Fibroblast of villous mesenchyme (primary cell): ENCODE measurements at places on chromosomes 5 and 9. TPM values are rescaled to one million over a fixed set of nuclear protein-coding genes. Genes with fewer than 3 reads are reported as not detected.

The HAPLN1 gene
- total RNA-seq, result 0.43 and 3.9 TPM in 2 replicates

The MLANA gene
- total RNA-seq, result not detected in 2 replicates

The KLHL3 gene
- total RNA-seq, result 1.9 and 3.0 TPM in 2 replicates

The SOX30 gene
- under 0.01 TPM in 1 of 2 replicates, not detected in the other for total RNA-seq

The RNF183 gene
- total RNA-seq, result not detected in 2 replicates

The ASPN gene
- 1.6 and 3.9 TPM in 2 replicates for total RNA-seq

The SLC34A1 gene
- total RNA-seq, result not detected in 2 replicates

The ZCCHC7 gene
- 16.1 and 25.0 TPM in 2 replicates for total RNA-seq

The DCTN3 gene
- total RNA-seq, result 70.8 and 102 TPM in 2 replicates

The SPINK6 gene
- total RNA-seq, result not detected in 2 replicates

The F2RL2 gene
- 29.8 and 43.2 TPM in 2 replicates for total RNA-seq
